T-helper 9 cell (primary cell): ENCODE measurements at places on chromosomes 6 and 20.

DNA sequence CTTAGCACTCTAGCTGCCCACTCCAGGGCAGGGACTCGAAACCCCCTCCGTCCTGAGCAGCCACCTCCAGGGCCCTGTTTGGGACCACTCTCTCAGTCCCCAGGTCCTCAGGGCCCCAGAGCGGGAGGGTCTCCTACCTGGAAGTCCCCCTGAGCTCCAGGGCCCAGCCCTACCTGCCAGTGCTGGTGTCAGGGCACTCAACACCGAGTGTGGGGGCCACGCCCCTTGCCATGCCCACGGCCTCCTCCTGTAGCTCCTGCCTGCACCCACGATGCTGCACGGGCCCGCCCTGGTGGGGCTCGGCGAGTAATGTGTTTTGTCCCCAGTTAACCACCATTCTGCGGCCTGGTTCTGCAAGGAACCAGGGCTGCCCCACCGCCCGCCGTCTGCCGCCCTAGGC lies 21.5 kb downstream of the SPDEF start:
- no peak for DNase-seq

DNA sequence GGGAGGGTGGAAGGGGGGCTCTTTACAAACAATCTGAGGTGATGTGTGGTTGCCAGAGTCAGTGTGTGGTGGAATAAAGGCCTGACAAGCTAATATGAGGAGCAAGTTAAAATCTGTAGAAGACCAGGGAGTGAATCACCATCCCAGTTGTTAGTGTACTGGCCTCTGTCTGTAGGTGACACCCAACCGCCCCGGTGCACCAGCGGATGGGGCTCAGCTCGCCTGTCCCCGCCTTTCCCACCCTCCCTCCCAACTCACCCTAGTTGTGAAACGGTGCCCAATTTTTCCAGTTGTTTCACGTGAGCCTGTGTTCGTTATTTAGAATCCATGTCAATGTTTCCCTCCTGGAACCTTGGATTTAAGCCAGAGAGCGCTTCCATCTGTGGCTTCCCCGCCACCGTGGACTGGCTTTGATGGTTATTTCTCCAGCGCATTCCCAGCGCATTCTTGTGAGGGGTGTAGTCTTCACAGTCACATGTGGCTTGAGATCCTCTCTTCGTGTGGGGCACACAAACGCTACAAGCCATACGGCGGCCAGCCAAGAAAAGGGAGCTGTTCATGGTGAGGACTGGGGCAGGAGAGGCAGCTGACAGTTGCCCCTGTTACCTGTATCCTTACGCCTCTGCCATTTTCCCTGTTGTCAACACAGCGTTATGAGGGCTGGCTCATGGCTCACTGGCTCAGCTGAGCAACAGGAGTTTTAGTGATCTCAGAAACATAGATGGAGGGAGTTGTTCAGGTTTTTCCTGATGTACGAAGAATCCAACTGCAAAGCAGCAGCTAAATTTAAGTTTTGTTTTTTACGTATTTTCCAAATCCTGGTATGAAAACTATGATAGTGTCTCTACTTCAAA lies 137.6 kb downstream of the ZDHHC14 start:
- no peak for DNase-seq

DNA sequence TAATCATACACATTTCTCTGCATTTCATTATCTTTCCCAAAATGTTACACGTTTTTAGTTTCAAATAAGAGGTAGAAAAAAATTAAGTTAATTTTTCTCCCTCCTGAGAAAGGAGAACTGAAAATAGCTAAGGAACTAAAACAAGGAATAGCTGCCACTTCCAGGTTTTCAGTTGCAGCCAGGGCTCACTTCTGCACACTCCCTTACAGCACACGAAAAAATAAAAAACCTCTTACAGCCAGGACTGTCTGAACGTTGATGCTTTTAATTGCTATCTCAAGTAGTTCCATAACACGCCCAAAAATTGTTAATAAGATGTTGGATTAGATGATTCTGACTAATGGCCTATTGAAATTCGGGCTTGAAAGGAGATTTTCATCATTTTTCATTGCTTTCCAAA lies 153.7 kb upstream of the THBS2 start:
- DNase-seq: no peak

DNA sequence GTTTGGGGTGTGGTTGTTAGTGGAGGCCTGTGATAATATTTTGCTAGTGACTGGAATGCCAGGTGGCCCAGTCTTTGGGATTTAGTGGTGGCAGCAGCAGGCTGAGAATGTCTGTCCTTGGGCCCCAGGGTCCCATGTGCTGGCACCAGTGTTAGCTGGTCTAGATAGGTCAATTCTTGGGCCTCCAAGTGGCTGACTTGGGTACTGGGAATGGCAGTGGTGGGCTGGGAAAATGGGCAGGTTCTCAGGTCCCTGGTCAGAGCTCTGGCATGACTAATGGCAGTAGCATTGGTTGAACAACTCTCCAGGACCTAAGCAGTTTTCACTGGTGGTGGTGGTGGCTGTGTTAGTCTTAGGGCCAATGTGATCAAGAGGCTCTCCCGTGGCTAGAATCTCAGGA lies 50.3 kb downstream of the OLIG3 start:
- no peak for DNase-seq

DNA sequence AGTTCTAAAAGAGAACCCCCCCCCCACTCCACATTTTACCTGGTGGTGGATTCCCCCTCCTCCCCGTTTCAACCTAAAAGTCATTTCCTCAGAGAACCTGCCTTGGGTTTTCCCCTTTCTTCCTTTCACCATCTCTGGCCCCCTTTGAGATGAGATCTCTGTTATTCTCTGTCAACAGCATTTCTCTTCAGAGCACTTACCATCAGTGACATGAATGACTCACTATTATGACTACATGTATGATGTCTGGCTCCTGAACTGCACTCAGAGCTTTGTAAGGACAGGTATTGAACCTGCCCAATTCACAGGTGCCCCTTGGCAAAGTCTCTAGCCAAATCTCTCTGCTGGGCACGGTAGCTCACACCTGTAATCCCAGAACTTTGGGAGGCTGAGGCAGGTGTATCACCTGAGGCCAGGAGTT lies 61.4 kb upstream of the JARID2 start:
- DNase-seq: no peak

DNA sequence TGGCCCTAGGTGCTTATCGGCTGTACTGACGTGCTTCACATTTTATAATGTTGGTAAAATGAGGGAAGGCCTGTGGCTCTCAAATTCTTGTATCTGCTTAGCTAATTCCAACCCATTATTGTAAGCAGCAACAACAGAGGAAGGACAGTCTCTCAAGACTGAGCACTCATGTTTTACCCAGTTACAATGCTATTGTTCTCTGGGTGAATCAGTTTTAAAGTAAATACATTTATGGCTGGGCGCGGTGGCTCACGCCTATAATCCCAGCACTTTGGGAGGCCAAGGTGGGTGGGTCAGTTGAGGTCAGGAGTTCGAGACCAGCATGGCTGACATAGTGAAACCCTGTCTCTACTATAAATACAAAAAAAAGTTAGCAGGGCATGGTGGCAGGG lies 194.6 kb downstream of the PRKN start:
- no peak for DNase-seq

DNA sequence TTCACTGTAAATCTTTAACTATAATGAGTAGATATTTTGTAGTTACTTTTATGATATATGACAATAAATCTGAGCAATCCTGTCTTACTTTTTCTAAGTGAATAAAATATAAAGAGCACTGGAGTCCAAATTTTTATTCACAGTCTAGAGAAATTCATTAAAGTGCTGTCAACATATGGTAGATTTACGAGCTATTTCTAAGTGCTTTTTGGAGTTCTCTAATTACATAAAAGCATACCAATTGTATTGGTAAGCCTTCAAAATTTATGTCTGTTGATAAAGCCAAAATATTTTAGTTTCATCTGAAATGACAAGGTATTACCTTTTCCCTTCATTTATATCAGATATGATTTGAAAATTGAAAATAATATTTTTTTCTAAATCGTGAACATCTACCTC lies 75.4 kb downstream of the MAN1A1 start:
- DNase-seq: no peak

- no peak for DNase-seq
Observed at GRCh38 chr6:87653074-87653962, 48.7 kb downstream of the AKIRIN2 start.

DNA sequence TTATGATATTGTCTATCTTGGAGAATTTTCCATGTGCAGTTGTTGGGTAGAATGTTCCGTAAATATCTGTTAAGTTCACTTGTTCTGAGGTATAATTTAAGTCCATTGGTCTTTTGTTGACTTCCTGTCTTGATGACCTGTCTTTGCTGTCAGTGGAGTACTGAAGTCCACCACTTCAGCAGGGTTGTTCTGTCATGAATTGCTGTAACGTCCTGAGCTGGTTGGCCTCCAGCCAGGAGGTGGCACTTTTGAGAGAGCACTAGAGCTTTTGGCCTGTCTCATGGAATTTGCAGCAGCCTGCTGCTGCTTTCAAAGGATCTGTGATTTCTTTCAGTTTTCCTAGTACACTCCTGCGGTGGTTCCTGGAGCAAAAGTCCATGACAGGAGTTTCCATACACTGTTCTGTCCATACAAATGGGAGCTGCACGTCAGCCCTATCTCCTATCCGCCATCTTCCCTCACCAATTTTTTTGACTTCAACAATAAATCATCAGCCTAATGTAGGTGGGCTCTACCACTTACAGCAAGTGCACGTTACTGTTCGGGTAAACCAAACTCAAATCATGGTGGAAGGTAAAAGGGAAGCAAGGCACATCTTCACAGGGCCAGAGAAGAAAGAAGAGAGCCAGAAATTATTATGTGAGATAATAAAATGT lies 46.9 kb upstream of the TRERF1 start:
- DNase-seq: no peak

DNA sequence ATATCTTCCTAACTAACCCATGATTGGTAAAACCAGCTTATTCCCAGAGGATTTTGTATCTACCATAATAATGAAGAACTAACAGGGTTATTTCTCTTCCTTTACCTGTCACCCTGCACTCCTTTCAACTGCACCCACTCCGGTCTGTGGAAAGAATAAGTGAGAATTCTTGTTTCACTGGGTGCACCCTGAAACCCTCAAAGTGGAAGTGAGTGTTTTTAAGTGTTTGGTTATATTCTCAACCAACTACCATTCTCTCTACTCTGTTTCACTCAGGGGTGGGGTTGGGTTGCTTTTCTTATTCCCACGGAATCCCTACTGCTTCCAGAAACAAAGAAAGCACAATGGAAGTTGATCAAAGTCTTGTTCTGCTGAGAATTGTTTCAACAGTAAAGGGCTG lies 42.6 kb upstream of the KHDRBS2 start:
- no peak for DNase-seq

- DNase-seq: no peak
Observed at GRCh38 chr20:20184706-20185105, 132.4 kb downstream of the CFAP61 start.

GRCh38 chr20:51899674-51900073 lies 97.4 kb upstream of the SALL4 start:
- no peak for DNase-seq

GRCh38 chr6:112744827-112745226 lies 397.7 kb downstream of the RFPL4B start:
- no peak for DNase-seq

DNA sequence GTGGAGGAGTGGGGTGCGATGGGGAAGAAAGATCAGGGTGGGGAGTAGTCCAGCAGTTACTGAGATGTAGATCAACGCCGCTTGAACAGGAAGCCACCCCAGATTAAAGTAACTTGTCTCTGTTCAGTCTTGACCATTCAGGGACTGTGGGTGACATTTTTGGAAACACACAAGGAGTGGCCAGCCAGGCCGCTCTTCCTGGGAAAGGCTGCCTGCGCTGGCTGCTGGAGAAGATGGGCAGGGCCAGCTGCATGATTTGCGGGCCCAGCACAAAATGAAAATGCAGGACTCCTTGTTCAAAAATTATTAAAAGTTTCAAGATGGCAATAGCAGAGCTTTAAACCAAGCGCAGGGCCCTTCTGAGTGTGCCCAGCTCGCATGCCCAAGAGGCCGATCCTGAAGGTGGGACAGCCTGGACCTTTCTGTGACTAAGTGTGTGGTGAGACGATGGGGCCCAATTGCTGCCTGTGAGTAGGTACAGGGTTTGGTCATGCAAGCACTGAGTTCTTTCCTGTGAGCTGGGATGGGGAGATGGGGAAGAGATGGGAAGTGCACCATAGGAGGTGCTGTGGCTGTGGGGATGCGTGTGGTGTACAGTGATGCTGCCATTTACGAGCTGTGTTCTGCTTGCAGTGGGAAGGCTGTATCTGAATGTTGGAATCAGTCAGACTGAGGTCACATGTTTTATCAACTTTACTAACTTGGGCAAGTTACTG lies 51.3 kb downstream of the DAAM2 start:
- DNase-seq: no peak

DNA sequence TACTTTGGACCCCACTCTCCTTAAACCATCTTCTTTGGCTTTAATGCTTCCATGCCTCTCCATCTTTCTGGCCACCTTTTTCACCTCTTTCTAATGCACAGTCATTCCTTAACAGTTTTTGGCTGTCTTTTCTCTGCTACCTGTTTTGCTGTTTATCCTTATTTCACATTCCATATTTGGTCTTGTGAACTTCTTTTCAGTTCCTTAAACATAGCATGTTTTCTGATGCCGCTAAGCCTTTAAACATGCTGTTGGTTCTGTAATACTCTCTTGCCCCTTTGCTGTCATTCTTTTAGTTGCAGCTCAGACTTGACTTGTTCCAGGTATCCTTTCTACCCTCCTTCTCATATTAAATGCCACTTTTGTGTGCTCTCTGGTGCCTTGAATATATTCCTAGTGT lies 35.8 kb downstream of the TOP1 start:
- no peak for DNase-seq

DNA sequence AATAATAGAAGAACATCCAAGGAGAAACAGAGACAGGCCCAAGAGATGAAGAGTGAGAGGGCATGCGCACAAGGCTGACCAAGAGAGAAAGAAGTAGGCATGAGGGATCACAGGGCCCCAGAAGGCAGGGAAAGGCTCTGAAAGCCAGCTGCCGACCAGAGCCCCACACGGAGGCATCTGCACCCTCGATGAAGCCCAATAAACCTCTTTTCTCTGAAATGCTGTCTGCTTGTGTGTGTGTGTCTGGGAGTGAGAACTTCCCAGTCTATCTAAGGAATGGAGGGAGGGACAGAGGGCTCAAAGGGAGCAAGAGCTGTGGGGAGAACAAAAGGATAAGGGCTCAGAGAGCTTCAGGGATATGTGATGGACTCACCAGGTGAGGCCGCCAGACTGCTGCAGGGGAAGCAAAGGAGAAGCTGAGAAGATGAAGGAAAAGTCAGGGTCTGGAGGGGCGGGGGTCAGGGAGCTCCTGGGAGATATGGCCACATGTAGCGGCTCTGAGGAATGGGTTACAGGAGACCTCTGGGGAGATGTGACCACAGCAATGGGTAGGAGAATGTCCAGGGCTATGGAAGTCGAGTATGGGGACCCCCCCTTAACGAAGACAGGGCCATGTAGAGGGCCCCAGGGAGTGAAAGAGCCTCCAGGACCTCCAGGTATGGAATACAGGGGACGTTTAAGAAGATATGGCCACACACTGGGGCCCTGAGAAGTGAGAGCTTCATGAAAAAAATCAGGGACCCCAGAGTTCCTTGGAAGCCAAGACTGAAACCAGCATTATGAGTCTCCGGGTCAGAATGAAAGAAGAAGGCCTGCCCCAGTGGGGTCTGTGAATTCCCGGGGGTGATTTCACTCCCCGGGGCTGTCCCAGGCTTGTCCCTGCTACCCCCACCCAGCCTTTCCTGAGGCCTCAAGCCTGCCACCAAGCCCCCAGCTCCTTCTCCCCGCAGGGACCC lies 981 bp upstream of the TNF start:
- DNase-seq: no peak

- no peak for DNase-seq
Observed at GRCh38 chr20:24675651-24676352, 206.4 kb downstream of the SYNDIG1 start.
